ENCODE measurements at places on chromosomes 13 and 19. TPM values are rescaled to one million over a fixed set of nuclear protein-coding genes. Genes with fewer than 3 reads are reported as not detected.

GRCh38 chr13:53165261-53165660, 136.6 kb downstream of the OLFM4 start:
- DNase-seq = no peak
- H3K27me3 ChIP-seq = no peaks in the 10 kb centered on the region
- no peaks in the 10 kb centered on the region for H3K36me3 ChIP-seq
- H3K4me3 ChIP-seq = no peak overlapping the region

GRCh38 chr19:45395821-45396617, 8.8 kb downstream of the PPP1R13L start:
- DNase-seq = no peak
- no peak overlapping the region for H3K4me3 ChIP-seq
- no peaks in the 10 kb centered on the region for H3K36me3 ChIP-seq
- H3K4me1 ChIP-seq = peaks cover 15% of the 10 kb centered on the region
- no peaks in the 10 kb centered on the region for H3K27me3 ChIP-seq
- no peak overlapping the region for H3K27ac ChIP-seq

- H3K4me1 ChIP-seq = no peaks in the 10 kb centered on the region
- H3K4me3 ChIP-seq = no peak overlapping the region
- no peaks in the 10 kb centered on the region for H3K27me3 ChIP-seq
- DNase-seq = no peak
- H3K27ac ChIP-seq = no peak overlapping the region
Measured at GRCh38 chr19:51807111-51807701, 12.2 kb downstream of the FPR3 start.

DNA sequence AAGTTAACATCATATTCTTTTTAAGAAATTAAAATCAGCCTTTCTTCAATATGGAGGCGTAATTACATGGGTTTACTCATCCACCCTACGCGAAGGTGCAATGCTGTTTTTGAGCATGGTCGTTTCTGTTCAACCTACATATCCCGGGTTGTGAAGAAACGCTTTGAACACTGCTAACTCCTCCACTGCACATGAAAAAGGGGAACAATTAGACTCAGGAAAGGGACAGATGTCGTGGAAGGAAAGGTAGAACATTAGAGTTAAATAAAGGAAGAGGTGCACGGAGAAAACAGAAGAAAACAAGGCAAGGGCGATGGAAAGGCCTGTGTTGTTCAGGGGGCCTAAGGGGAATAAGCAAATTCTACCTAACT, 4.1 kb downstream of the ZIC5 start:
- H3K4me3 ChIP-seq = no peak overlapping the region
- no peak overlapping the region for H3K27ac ChIP-seq
- no peaks in the 10 kb centered on the region for H3K27me3 ChIP-seq
- no peak for DNase-seq

- H3K4me1 ChIP-seq = no peaks in the 10 kb centered on the region
- H3K27me3 ChIP-seq = no peaks in the 10 kb centered on the region
- H3K4me3 ChIP-seq = no peak within 1 kb of the TSS
- H3K27ac ChIP-seq = no peak within 1 kb of the TSS
- no peaks in the 10 kb centered on the region for H3K36me3 ChIP-seq
Measured at GRCh38 chr19:49155005-49155819, at the start of gene HRC. HRC (minus strand) TSS chr19:49155396; CDS start chr19:49155237, 159 bp downstream.

- H3K27me3 ChIP-seq = no peaks in the 10 kb centered on the region
- no peak overlapping the region for H3K4me3 ChIP-seq
- DNase-seq = peak; percentile 34
- no peaks in the 10 kb centered on the region for H3K36me3 ChIP-seq
Measured at GRCh38 chr19:10968527-10969135, 7.8 kb downstream of the SMARCA4 start.

DNA sequence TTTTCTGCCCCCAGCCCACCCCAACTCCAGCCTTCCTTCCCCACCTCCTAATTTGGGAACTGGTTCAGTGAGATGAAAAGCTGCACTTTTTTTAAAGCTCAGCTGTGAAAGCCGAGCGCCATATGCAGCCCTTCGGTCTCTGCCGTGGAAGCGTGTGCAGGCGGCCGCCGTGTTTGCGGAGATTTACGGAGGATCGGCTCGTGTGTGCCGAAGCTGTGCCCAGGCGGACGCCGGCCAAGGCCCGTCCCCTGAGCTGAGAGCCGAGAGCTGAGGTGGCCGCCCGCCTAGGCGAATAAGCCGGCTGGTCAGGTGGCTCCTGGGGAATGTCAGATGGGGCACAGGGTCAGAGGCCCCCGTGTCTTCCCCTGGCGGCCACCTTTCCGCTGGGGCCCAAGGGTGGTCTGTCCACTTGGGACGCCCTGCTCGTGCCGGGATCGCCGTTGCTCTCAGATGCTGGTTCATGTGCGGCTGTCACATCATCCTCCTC, 78.7 kb downstream of the ZNF536 start:
- no peaks in the 10 kb centered on the region for H3K36me3 ChIP-seq
- no peaks in the 10 kb centered on the region for H3K4me1 ChIP-seq
- H3K4me3 ChIP-seq = peak overlapping the region; percentile 38
- no peak for DNase-seq
- no peaks in the 10 kb centered on the region for H3K27me3 ChIP-seq

DNA sequence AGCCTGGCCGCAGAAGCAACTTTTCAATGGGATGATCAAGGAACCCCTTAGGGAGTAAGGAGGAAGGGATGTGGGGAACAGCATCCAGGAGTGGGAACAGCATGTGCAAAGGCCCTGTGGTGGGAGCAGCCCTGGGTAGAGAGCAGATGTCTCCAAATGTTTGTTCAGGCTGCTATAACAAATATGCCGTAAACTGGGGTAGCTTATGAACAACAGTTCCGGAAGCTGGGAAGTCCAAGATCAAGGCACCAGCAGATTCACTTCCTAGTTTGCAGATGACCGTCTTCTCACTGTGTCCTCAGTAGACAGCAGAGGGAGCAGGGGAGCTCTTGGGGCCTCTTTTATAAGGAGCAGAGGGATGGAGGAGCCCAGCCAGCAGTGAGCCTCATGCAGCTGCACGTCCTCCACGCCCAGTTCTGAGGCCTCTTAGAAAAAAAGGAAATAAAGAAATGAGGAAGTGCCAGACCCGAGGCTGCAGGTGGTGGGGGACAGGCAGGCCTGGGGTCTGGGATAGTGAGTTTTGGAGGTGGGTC, 4.2 kb upstream of the LRRC25 start:
- peaks cover 35% of the 10 kb centered on the region for H3K4me1 ChIP-seq
- no peaks in the 10 kb centered on the region for H3K36me3 ChIP-seq
- no peaks in the 10 kb centered on the region for H3K27me3 ChIP-seq
- H3K4me3 ChIP-seq = no peak overlapping the region
- H3K27ac ChIP-seq = peak overlapping the region; percentile 65

DNA sequence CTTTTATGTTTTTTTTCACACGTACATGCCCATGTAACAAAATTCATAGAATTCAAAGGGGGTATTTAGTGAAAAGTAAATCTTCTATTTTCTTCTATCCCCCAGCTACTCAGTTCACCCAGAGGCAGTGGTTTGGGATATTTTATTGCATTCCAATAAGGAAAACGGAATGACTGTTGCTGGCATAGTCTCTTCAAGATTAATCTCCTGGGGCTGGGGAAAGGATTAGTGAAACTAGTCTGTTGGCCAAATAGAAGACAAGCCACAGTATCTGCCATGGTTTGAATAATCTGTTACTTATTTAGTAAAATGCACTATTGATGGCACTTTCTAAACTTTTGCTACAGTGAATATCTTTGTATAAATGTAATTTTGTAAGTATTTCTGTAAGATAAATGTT, 122.0 kb downstream of the NDFIP2 start:
- H3K36me3 ChIP-seq = no peaks in the 10 kb centered on the region
- no peaks in the 10 kb centered on the region for H3K4me1 ChIP-seq
- no peak overlapping the region for H3K4me3 ChIP-seq
- no peaks in the 10 kb centered on the region for H3K27me3 ChIP-seq

DNA sequence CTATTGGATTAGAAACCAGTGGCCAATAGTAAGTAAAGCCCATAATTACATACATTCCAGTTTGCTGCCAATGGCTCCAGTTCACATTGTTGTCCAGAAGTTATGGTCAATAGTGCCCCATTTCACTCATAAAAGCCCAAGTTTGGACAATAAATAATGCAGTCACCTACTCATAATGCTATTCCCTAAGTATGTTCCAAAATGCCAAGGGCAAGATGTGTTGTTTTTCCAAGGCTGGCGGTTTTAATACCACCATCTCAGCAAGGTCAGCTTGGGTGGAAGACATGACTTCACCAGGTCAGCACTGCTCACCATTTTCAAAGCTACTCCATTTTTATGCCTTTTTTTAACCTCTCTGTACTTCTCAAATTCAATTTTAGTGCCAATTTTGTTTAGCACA, 32.7 kb downstream of the KCTD12 start:
- H3K4me3 ChIP-seq = no peak overlapping the region
- no peaks in the 10 kb centered on the region for H3K27me3 ChIP-seq
- H3K27ac ChIP-seq = no peak overlapping the region
- DNase-seq = no peak

DNA sequence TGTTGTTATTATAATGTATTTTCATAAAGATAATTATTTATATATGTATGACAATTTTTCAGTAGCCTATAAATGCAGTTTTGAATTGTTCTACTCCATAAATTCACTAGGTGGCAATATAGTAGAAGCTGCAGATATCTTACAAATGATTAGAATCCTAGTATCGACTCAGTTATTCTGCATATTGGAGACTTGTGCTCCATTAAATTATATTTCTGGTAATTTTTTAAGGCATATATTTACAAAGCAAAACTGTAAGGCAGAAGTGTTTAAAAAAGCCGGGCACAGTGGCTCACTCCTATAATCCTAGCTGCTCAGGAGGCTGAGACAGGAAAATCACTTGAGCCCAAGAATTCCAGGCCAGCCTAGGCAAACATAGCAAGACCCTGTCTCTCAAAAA, 58.7 kb downstream of the DPY19L3 start:
- no peaks in the 10 kb centered on the region for H3K27me3 ChIP-seq
- no peaks in the 10 kb centered on the region for H3K4me1 ChIP-seq
- H3K27ac ChIP-seq = no peak overlapping the region
- H3K36me3 ChIP-seq = no peaks in the 10 kb centered on the region
- H3K4me3 ChIP-seq = no peak overlapping the region
- no peak for DNase-seq

GRCh38 chr19:20422216-20423205, 143.1 kb downstream of the ZNF737 start:
- no peaks in the 10 kb centered on the region for H3K36me3 ChIP-seq
- H3K4me3 ChIP-seq = no peak overlapping the region
- H3K4me1 ChIP-seq = no peaks in the 10 kb centered on the region
- peak overlapping the region; percentile 61 for H3K27ac ChIP-seq
- no peaks in the 10 kb centered on the region for H3K27me3 ChIP-seq

- H3K4me3 ChIP-seq = no peak overlapping the region
- H3K36me3 ChIP-seq = no peaks in the 10 kb centered on the region
- no peaks in the 10 kb centered on the region for H3K4me1 ChIP-seq
- no peaks in the 10 kb centered on the region for H3K27me3 ChIP-seq
Measured at GRCh38 chr19:28619816-28620429, 593.0 kb downstream of the UQCRFS1 start.

DNA sequence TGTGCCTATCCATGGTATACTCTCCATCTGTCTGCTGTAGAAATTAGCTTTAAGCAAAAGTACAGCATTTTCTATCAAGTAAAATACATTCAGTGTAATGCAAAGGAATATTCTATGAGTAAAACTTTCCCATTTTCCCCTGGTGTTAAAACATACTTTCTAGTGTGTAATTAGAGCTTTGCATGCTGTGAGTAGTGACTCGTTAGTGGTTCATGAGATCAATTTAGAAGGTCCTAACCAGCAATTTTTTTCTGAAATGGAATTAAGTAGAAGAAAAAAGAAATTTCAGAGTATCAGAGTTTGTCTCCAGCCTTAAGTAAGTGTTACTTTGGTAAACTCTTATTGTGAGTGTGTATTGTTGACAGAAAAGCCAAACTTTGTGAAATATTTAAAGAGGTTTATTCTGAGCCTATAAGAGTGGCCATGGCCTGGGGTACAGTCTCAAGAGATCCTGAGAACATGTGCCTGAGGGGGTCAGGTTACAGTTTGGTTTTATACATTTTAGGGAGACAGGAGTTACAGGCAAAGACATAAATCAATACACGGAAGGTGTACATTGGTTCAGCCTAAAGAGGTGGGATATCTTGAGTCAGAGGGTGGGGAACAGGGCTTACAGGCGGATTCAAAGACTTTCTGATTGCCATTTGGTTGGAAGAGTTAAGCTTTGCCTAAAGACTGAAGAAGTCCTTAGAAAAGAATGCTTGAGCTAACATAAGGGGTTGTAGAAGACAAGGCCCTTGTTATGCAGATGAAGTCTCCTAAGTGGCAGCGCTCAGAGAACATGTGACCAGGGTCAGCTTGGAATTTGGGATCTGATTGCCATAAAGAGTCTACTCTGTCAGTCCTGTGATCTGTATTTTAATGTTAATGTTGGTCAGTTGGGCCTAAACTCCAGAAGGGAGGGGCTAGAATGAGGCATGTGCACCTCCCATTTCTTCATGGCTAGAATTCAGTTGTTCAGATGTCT, 25.5 kb downstream of the FAM187B start:
- no peak overlapping the region for H3K4me3 ChIP-seq
- no peaks in the 10 kb centered on the region for H3K27me3 ChIP-seq
- H3K27ac ChIP-seq = no peak overlapping the region
- H3K36me3 ChIP-seq = no peaks in the 10 kb centered on the region
- DNase-seq = no peak
- peaks cover 27% of the 10 kb centered on the region for H3K4me1 ChIP-seq

DNA sequence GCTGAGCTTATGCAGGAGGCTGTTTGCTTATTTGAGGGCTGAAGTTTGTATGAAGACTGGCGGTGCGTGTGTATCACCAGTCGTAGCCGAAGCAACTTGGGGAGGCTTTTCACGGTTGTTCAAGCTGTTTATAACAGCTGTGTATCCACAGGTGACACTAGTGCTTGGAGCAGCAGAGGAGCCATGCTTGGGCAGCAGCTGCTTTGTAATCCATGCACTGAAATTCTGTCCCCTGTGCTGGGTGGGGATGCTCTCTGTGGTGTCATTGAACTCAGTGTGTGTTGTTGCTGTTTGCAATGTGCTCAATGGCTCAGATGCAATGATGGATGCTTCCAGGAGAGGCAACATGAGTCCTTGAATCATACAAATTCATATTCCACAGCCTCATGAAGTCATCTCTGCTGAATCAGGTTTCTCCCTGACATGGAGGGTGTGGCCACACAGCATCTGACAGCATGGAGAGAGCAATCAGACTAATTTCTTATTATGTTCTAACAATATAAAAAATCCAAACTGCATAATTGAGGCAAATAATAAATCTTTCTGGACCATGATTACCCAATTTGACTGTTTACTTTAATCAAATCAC, 18.8 kb upstream of the GTF3A start:
- peaks cover 42% of the 10 kb centered on the region for H3K4me1 ChIP-seq
- H3K4me3 ChIP-seq = no peak overlapping the region
- DNase-seq = no peak
- no peaks in the 10 kb centered on the region for H3K27me3 ChIP-seq
- H3K27ac ChIP-seq = no peak overlapping the region

- no peaks in the 10 kb centered on the region for H3K36me3 ChIP-seq
- H3K27ac ChIP-seq = peak overlapping the region; percentile 96
- peak overlapping the region; percentile 71 for H3K4me3 ChIP-seq
- H3K27me3 ChIP-seq = no peaks in the 10 kb centered on the region
Measured at GRCh38 chr19:16111909-16112752, 442 bp downstream of the RAB8A start.

GRCh38 chr19:13693889-13694288, 70.4 kb upstream of the MRI1 start:
- H3K4me3 ChIP-seq = no peak overlapping the region
- no peak overlapping the region for H3K27ac ChIP-seq
- no peaks in the 10 kb centered on the region for H3K4me1 ChIP-seq
- no peaks in the 10 kb centered on the region for H3K36me3 ChIP-seq
- DNase-seq = no peak
- no peaks in the 10 kb centered on the region for H3K27me3 ChIP-seq

KLHL1 gene
- total RNA-seq = not detected

ATP8B3 gene
- 0.35 TPM for total RNA-seq

PDS5B gene
- total RNA-seq = 26.6 TPM

LRRC4B gene
- total RNA-seq = 2.0 TPM

GARIN5A gene
- total RNA-seq = not detected

AXL gene
- 7.2 TPM for total RNA-seq

All from Peyer's patch (tissue), 4 donors.